CD4-positive, alpha-beta memory T cell (primary cell): ENCODE measurements at places on chromosomes 12 and 14. TPM values are rescaled to one million over a fixed set of nuclear protein-coding genes. Genes with fewer than 3 reads are reported as not detected.

DNA sequence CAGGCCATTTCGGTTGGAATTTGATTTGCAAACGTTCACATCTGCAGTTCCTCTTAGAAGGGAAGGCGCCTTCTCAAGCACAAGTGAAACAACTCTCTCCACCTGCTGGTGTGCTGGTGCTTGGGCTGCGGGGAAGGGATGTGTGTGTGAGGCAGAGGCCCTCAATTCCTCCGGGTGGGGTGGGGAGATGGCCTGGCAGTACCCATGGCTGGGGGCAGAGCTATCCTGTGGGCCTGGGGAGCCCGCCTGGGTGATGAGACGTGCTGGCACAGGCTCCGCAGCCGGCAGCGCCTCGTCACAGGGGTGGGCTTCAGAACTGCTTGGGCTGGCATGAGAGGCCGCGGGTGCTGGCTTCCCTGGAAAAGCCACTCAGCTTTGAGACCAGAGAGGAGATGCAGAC is 28.9 kb upstream of the TDRD9 start:
- DNase-seq, result no peak

DNA sequence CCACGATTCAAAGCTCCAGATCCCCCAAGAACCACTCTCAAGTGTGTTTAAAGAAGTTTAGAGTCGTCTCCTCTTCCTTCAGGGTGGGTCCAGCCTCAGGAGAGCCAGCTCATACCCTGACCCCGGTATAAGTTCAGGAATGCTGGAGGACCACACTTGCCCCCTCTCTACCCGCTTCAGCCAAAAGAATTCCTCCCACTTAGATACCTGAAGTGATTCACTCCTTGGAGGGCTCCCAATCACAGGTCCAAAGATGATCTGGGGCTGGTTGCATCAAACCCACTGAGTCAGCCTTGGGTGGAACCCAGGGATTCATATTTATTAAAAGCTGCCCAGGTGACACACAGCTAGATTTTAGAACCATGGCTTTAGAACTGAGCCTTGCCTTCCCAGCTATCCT is 133.5 kb upstream of the PARP11 start:
- DNase-seq, result no peak

DNA sequence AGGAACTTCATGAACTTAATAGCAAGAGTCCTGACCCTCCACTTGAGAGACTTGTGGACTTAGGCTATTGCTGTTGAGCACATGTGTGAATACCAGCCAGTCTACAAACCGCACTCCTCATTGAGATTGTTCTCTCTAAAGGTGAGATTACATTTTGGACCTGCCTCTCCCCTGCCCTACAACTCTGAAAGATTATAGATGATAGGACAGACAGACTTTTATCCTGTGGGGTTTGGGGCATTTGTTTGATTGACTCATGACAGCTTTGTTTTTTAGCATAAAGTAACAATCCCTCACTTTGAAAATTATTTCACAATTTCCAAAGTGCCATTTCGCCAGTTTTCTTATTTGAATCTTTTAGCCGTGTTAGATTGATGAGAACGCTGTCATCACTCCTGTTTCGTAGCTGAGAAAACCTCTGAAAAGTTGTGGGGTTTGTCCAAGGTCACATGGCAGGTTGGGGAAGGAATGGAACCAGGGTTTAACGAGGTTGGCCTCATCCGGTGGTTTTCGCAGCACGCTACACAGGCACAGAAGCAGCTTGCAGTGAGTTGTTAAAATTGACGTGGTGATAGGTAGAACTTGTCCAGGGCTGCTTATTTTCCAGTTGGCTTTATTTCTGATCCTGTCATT is 836 bp downstream of the EVL start:
- peak; percentile 83 for DNase-seq

- DNase-seq, result no peak
Measured at GRCh38 chr14:40859055-40859454, 747.6 kb upstream of the LRFN5 start.

- peak; percentile 72 for DNase-seq
Measured at GRCh38 chr14:22900081-22900799, 17.2 kb downstream of the REM2 start.

GRCh38 chr14:105849933-105850626 is 323.7 kb downstream of the TMEM121 start:
- no peak for DNase-seq

DNA sequence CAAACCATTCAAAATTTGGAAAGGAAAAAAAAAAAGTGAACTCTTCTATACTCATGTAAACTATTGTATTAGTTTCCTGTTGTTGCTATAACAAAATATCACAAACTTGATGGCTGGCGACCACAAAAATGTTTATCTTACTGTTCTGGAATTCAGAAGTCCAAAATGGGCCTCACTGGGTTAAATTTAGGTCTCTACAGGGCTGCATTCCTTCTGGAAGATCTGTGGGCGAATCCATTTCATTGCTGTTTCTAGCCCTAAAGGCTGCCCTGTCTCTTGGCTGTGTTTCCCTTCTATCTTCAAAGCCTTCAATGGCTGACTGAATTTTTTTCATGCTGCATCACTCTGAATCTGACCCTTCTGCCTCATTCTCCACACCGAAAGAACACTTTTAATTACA is 105.1 kb upstream of the NAV3 start:
- no peak for DNase-seq

GRCh38 chr12:46260913-46261476 is 7.8 kb downstream of the SLC38A1 start:
- DNase-seq, result no peak

GRCh38 chr12:130026608-130027176 is 122.9 kb upstream of the TMEM132D start:
- no peak for DNase-seq

DNA sequence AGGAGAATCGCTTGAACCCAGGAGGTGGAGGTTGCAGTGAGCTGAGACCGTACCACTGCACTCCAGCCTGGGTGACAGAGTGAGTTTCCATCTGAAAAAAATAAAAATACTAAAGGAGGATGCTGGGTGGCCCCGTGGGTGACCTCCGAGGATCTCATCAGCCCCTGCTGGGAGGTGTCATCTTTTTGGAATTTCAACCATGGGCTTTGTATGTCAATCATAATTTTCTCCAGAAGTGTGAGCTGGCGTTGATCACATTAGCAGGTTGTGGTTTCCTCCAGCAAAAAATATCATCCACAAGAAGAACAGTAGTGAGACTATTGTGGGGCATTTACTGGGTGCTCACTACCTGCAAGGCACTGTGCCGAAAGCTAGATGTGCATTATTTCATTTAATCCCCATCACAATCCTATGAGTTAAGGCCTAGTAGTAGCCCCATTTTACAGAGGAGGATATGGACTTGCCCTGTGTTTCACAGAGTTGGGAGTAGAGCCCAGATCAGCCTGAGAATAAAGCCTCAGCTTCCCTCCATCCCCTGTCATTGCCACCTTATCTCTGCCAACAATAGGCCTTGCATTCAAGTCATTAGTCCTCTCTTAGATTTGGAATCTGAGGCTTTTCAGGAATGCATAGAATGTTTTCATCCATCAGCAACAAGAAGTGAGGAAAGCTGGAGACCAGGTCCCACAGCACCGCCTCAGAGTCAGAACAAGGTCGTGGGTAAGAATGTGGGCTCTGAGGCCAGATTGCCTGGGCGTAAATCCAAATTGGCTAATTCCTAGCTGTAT is 39.8 kb downstream of the SVOP start:
- no peak for DNase-seq

DNA sequence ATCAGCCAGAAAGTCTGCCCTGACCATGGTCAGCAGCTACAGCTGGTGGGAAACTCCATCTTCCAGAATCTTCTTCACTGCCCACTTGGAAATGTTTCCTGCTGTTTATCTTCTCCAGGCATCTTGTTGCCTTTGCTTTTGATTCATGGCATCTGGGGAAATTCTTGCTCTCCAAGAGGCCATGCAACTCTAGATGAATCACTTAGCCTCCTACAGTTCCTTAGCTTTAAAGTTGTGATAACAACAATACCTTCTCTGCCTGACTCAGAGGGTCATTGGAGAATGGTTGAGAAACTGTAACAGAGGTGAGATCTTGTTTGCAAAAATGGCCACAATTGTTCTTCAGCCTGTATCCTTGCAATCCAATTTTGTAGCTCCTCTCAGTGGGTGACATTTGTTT is 121.0 kb upstream of the VRK1 start:
- DNase-seq, result no peak

- DNase-seq, result no peak
Measured at GRCh38 chr12:87687362-87687761, 341.8 kb downstream of the C12orf50 start.

- no peak for DNase-seq
Measured at GRCh38 chr12:4011597-4011996, 138.4 kb upstream of the PARP11 start.

GRCh38 chr12:103043531-103044486 is 86.3 kb downstream of the ASCL1 start:
- DNase-seq, result no peak

DNA sequence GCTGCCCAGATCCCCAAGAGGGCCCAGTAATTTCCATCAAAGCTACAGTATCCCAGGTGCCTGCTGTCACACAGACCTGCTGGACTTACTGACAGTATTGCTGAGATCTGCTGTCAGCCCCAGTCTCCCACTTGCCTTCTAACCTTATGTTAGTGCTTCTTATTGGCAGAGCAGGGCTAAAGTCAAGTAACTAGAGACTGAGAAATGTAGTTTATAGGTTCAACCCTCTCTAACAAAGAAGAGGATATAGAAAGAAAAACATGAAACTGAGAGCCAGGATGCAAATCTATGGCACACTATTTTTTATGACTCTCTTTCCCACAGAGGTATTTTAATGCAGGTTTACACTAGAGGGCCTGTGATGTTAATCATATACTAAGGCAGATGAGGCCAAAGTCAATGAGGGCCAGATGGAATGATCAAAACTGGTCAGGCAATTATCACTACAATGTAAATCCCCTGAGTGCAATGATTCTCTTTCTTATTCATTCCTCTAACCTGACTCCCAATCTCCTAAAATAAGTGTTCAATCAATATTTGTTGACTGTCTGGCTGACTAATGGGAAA is 781.9 kb downstream of the VRK1 start:
- no peak for DNase-seq

DNA sequence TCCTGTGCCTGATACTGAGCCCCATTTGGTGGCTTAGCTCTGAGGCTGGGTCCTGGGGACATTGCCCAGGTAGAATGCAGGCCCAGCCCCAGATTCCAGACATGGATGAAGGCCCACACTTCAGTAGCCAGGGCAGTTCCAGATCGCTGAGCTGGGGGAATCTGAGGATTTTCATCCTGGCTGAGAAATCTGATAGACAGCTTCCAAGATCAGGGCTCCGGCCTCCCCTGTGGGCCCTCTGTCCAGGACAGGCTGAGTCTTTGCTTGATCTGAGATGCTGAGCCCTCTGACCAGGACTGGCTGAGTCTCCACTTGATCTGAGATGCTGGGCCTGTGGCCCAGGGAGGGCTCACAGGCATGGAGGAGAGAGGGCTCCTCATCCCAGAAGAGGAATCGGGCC is 3.3 kb upstream of the RASAL1 start:
- no peak for DNase-seq

DNA sequence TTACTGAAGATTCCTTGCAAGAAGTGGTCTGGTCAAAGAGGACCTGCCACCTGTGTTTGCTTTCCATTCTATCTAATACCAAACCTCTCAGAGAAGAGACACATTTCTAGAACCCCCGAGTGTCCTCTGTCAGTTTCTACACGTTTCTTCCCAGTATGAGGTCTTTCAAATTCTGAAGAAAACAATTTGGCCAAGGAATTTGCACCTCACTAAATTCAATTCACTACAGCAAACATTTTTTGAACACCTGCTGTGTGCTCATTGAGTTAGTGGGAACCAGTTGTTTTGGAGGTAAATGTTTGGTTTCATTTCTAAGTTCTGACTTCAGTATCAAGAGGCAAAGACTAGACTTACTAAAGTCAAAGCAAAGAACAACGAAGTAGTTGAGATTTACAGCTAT is 19.4 kb downstream of the GPR19 start:
- no peak for DNase-seq

DNA sequence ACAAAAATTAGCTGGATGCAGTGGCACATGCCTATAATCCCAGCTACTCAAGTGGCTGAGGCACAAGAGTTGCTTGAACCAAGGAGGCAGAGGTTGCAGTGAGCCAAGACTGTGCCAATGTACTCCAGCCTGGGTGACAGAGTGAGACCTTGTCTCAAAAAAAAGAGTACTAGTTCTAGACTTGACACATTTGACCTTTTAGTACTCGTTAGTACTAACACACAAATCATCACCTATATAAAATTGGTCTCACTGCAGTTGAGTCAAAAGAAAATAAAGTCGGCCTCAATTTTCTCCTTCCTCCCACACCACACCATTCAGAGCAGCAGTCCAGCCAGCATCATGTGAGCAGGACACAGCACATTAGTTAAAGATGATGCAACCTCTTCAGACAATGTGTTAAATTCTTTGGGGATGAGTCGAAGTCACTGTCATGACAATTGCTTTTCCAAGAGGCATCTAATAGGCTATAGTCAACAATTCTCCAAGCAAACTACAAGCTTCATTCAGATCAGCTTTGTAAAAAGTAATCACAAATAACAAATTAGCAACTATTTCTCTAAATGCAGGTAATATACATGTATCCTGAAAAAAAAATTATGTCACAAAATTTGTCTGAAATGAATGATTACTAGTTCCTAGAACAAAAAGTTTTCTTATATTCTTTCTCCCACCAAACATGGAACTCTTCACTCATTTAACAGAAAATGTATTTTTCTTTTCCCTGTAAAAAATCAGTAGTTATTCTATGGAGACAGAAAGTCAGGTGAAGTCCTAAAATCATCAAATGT is 55.6 kb downstream of the CLIP1 start:
- DNase-seq, result no peak

GRCh38 chr12:59079472-59079871 is 159.2 kb upstream of the LRIG3 start:
- DNase-seq, result no peak

DNA sequence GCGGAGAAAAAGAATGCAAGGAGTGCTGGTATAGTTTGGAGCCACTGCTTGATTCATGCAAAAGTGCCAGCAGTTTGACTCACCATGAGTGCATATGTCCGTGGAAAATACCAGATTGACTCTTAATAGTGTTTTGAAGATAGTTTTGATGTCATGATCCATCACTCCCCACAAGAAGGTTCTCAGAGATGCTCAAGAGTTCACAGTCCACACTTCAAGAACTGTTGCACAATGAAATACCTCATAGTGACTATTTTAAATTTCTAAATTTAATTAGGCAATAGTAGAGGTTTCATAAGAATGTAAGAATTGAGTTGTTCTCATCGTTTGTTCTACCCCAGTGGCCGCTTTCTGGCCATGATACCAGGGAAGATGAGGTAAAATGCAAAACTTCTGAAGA is 286.6 kb upstream of the RGS6 start:
- no peak for DNase-seq

DNA sequence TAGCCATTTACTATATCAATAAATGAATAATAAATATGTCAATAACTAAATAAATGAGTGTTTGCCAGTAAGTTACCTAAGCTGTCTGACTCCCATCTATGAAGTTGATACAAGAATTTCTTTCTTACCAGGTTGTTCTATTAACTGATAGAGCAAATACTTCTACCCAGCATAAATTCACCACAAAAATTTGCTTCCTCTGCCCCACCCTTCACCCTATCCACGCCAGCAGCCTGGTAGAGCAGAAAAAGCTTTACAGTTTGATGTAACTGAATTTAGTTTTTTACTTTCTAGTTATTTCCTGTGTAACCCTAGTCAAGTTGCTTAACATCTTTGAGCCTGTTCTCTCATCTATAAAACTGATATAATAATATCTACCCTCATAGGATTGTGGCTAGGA is 94.9 kb upstream of the SLC16A7 start:
- no peak for DNase-seq

- DNase-seq, result no peak
Measured at GRCh38 chr12:118312578-118312977, 60.1 kb downstream of the TAOK3 start.

The CCDC59 gene
- 58.1 TPM for total RNA-seq

The SPRYD3 gene
- 59.3 TPM for total RNA-seq

The HOXC13 gene
- total RNA-seq, result not detected

The CD163 gene
- total RNA-seq, result 10.0 TPM

The DBX2 gene
- total RNA-seq, result not detected
